ENCODE measurements at places on chromosomes 3 and 15.

DNA sequence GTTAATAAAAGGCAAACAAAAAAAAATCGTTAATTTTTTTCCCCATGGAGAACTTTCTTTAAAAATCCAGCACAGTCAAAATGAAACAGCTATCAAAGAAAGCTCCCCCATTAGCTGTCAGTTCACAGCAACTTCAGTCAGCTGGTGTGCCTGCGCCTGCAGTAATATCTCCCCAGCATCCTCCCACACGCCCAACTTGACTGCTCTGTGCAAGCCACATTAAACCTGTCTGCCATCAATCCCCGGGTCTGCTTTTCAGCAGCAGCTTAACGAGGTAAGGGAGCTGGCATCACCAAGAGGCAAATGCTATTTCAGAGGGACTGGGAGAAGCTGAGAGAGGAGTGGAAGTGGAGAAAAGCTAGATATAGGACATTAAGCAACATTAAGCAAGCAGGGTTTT is 337.5 kb downstream of the GAP43 start:
- peak; percentile 28 for DNase-seq

GRCh38 chr3:130572769-130573168 is 55.8 kb downstream of the COL6A6 start:
- DNase-seq, result no peak

DNA sequence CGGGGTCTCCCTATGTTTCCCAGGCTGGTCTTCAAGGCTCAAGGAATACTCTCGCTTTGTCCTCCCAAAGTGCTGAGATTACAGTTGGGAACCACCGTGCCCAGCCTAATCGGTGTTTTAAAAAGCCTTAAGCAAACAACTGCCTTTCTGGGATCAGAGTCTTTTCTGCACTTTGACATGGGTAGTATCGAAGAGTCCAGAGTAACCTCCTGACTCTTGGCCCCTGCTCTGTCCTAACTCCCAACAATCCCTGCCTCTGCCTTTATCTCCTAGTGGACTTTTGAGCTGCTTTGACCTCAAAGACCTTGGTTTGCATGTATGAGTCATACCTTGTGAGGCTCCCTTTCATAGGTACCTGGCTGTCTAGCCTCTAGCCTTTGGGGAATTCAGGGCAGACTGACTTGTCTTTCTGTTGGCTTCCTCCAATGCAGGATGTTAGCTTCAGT is 21.0 kb upstream of the HACD2 start:
- no peak for DNase-seq

GRCh38 chr3:150407051-150407807 is 869 bp upstream of the TSC22D2 start:
- DNase-seq, result no peak

DNA sequence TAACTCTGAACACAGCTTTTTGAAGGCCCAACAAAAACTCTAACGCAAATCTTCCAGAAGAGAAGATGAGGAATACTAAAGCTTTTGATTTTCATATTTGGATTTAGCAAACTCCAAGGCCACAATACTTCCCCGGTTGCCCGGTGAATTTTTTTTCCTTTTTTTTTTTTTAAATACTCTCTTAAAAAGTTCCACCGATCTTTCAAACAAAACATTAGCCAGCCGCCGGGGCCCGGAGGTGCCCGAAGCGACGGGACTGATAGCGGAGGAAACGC is 2.3 kb downstream of the FOXL2 start:
- DNase-seq, result no peak

GRCh38 chr3:126431103-126431534 is 36.4 kb downstream of the CFAP100 start:
- DNase-seq, result no peak

- no peak for DNase-seq
Measured at GRCh38 chr3:160205606-160206005, 19.6 kb upstream of the C3orf80 start.

DNA sequence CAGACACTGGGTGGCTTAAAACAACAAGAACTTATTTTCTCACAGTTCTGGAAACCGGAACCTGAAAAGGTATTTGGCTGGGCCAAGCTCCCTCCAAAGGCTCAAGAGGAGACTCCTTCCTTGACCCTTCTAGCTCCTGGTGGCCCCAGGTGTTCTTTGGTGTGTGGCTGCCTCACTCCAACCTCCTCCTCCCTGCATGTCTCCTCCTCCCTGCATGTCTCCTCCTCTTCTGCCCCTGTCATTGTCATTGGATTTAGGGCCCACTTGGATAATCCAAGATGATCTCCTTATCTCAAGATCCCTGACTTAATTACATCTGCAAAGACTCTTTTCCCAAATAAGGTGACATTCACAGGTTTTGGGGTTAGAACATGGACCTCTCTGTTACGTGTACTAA is 69.8 kb upstream of the MFGE8 start:
- DNase-seq, result no peak

DNA sequence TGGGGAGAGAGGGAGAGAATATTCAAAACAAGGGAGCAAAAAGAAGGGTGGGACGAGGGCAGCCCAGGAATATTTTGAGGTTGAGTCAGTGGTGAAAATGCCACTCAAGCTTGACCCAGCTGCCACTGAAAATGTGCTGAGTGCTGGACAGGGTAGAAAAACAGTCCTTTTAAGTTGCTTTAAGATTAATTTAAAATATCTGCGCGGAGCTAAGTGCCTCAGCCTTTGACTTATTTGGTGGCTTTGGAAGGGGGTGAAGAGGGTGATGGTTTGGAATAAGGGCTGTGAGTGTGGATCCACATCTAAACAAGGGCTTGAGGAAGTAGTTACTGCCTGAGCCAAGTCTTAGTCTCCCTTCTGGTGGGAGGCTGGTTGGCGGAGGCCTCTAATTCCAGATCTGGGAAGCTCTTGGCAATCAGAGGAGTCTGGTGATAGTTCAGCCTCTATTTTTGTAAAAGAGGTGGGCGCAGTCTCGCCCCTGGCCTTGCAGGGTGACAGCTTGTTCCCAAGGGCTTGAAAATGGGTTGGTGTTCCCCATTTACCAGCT is 280.8 kb upstream of the ROPN1 start:
- DNase-seq, result no peak

DNA sequence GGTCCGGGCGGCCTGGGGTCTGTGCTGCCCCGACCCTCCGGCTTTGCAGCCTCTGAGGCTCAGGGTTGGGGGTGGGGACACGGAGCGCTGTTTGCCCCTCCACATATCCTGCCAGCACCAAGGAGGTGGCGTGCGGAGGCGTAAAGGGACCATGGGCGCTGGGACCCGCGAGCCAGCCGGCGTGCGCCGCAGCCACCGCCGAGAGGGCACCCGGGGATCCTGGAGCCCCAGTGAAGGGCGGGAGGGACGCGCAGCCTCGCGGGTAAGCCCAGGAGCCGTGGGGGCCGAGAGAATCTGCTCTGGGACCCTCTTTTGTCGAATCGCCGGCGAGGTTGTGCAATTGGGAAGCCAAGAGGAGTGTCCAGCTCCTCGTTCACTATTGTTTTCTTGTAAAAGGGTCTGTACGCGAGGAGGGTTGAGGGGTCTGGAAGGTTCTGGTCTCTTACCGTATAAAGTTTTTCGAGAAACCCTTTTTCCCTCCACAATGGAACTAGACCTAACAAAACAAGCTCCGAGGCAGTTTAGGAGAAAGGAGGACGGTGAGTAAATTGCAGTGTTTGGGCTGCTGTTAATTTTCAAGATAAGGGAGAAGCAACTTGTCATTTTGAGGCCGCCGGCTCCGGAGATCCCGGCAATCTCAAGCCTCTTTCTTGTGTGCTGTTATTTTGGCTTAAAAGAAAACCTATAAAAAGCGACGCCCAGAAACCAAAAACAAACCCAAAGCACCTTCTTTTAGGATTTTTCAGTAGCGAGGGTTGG is 29.9 kb upstream of the ST3GAL6 start:
- DNase-seq, result peak; percentile 8

DNA sequence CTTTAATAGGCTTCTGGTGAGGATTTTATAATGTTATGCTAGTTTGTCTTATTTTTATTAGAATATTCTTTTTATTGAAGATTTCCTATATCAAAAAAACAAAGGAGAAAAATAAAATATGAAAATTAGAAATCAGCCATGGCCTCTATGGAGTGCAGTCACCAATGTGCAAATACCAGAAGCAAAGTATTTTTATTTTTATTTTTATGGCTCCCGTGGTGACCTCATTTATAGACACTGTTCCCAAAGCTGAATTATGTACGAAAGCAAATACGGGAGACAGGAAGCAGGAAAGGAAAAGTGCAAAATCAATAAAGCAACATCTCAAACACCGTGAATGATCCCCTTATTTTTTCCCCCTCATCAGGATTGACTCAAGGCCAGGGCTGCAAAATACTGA is 35.1 kb downstream of the DAZL start:
- no peak for DNase-seq

DNA sequence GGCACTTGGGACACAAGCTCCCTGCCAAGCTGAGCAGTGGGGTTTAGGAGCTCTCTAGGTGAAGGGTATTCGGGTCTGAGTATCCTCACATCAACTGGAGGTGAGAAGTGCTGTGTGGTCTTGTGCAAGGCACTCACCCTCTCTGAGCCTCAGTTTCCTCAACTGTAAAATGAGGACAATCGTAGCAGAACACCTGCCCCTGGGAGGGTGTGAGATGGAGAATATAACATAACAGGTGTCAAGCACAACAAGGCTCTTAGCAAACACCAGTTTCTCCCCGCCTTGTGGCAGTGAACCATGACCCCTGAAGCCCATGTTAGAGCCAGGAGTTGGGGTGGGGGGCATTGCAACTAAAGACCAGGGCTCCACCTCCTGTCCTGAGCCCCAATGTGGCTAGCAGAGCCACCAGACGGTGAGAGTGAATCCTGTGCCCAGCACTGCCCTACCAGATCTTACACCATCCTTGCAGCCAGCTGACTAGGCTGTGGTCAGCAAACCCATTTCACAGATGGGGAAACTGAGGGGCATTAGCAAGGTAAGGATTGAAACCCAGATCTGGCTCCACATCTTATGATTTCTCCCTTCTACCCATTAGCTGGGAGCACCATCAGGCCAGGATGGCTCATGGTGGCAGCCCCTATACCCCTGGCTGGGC is 2.6 kb upstream of the PLXND1 start:
- DNase-seq, result no peak

GRCh38 chr3:8532251-8532871 is 30.7 kb downstream of the LMCD1 start:
- no peak for DNase-seq

DNA sequence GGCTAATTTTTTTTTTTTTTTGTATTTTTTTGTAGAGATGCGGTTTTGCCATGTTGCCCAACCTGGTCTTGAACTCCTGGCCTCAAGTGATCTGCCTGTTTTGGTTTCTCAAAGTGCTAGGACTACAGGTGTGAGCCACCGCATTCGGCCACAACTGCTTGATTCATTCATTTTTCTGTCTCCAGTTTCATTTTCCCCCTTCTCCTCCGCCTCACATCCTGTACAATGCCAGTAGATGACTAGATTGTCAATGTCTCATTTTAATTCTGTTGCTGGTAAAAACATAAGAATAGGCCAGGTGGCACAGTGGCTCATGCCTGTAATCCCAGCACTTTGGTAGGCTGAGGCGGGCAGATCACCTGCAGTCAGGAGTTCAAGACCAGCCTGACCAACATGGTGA is 12.0 kb upstream of the ZNF592 start:
- DNase-seq, result no peak

- no peak for DNase-seq
Measured at GRCh38 chr3:190696777-190697501, 165.6 kb downstream of the GMNC start.

DNA sequence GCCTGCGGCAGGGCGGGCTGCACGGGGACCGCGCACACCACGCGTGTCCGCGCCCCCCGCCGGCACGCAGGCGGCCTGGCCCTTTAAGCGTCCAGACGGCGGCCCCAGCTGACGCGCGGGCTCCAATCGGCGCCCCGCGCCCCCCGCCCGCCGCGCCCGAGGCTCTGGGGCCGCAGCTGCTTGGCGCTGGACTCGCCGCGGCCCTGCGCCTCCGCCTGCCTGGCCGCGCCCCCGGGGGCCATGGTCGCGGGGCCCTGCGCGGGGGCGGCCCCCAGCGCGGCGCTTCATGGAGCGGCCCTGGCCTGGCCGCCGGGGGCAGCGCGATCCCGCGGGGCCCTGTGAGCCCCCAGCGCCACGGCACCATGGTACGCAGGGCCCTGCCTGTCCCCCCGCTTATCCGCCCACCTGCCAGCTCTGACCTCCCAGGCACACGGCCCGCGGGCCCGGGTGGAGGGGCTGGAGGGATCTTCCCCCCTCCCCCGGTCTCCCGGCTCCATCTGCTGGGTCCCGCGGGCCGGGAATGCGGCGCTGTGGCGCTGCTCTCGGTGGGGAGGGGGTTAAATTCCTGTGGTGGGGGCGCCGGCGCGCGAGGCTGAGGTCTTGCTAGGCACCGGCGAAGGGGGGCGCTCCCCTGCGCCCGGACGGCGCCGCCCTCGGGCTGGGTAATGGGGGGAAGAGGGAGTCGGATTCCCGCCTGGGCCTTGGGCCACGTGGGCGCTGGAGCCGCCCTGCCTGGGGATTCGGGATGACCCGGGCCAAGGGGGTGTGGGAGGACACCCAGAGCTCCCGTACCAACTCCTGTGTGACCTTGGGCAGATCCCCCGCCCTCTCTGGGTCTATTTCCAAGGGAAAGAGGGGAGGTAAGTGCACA is 1.1 kb downstream of the ZBTB47 start:
- DNase-seq, result peak; percentile 62

DNA sequence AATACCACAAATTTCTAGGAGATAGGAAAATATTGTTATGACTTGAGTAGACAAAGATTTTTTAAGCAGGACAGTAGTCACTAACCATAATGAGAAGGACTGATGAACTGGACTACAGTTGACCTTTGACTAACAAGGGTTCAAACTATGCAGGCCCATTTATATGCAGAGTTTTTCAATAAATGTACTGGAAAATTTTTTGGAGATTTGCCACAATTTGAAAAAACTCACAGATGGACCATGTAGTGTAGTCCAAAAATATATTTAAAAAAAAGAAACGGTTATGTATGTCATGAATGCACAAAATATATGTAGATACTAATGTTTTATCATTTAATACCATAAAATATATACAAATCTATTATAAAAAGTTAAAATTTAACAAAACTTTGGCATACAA is 151.8 kb downstream of the LRRN1 start:
- no peak for DNase-seq

DNA sequence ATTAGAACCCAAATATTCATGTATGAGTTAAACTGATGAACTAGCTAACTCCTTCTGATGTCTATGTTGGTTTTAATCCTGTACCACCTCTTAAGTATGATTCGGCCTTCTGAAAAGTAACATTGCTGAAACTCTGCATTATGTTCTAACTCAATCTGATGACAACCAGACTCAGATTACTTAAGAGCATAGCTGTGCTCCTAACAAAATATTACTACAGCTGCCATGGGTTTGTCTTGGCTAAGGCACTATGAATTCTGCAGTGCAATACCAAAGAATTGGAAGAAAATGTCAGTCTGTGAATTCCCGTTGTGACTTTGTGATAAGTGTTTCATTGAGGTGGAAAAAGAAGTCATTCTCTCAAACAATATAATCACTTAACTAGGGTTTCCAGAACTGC is 224.4 kb downstream of the ZMAT3 start:
- no peak for DNase-seq

- no peak for DNase-seq
Measured at GRCh38 chr3:188084752-188085583, 69.0 kb upstream of the LPP start.

DNA sequence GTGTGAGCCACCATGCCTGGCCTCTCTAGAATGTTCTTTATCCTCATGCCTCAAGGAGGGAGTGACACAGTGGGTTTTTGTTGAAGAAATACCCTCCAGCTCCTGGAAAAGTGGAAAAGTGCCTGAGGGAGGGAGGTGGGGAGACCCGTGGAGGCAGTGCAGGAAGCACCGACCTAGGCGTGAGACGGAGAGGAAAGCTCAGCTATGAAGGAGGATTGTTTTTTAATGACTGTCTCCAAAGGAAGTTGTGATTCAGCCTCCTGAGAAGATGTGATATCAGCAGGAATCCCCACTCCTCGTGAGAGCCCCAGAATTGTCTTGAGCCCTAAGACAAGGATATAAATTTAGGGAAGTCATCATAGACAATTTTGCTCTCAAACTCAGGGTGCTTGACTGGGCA is 21.7 kb downstream of the RPLP1 start:
- DNase-seq, result no peak
